ENCODE measurements at places on chromosomes 3 and 15.

DNA sequence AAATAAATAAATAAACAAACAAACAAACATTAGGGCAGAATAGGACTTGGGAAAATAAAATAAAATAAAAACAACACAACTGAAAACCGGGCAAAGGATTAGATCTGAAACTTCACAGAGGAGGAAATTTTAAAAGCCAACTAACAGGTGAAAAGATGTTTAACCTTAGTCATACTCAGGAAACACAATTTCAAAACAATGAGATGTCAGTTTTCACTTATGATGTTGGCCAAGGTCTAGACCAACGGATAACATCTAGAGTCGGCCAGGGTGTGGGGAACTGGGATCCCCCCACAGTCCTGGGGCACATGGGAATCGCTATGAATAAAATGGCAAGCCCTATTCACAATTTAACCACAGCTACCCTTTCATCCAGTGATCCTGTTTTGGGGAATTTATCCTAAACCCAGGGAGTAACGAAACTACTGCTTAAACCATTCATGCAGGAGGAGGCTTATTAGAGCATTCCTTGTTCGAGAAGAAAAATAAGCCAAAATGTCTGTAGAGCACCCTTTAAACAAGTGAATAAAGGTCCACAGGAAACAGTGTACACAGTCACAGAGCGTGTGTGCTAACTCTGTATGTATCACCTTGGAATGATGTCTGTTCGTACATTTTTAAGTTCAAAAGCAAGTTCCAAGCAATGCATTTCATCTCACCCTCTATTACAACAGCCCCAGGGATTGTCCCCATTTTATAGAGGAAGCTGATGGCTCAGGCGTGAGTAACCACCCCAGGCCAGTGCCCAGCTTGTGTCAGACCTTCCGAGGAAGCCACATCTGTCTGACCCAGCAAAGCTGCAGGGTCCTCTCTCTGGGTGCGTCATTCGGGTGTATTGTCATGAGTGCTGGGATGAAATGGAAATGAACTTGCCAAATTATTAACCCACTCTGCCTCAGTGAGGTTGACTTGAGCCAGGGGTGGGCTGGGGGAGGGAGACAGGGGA lies 6.3 kb upstream of the ANPEP start:
- DNase-seq: no peak

GRCh38 chr3:67362686-67363085 lies 291.7 kb downstream of the SUCLG2 start:
- no peak for DNase-seq

DNA sequence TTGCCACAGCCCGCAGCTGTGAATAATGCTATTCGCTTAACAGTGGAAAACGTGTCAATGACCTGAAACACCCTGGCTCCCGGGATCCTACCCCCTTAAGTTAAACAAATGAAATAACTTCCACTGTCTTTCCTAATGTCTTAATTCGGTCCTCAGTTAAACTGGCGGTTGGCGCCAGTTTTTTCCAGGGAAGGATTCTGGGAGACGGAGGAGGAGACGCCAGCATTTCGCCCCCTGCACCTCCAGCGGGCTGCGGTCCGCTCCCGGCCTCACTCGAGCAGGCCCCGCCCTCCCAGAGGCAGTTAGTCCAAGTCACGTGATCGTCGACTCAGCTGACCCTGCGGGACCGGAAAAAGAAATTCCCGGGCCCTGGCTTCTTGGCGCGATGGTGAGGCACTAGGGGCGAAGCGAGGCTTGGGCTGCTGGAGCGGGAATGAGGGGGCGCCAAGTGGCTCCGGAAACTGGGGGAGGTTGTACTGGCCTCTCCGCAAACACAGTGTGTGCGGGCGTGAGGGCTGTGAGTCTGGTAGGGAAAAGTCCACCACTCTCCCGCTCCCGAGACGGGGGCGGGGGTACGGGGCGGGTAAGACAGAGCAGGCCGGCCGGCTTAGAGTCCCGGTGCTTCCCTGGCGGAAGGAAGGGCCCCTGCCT lies at the start of gene COMMD4:
COMMD4 (plus strand) TSS at position 359 of the 651 bp plus-strand sequence; CDS start at position 386, 27 bp downstream.
- no peak for DNase-seq

GRCh38 chr15:60869851-60870250 lies 359.3 kb downstream of the RORA start:
- DNase-seq: no peak

- no peak for DNase-seq
Measured at GRCh38 chr3:186810336-186810996, 4.2 kb upstream of the RFC4 start.

- no peak for DNase-seq
Measured at GRCh38 chr15:100230784-100231183, 111.0 kb downstream of the ADAMTS17 start.

- no peak for DNase-seq
Measured at GRCh38 chr15:83396101-83396500, 51.0 kb upstream of the SH3GL3 start.

- DNase-seq: no peak
Measured at GRCh38 chr3:105836533-105836932, 32.3 kb downstream of the CBLB start.

GRCh38 chr3:178705925-178706324 lies 169.7 kb downstream of the KCNMB2 start:
- no peak for DNase-seq

- no peak for DNase-seq
Measured at GRCh38 chr15:90987561-90988141, 6.7 kb downstream of the PRC1 start.

GRCh38 chr3:100160521-100160920 lies 46.2 kb upstream of the FILIP1L start:
- DNase-seq: no peak

- DNase-seq: no peak
Measured at GRCh38 chr3:174216946-174217718, 642.0 kb upstream of the NAALADL2 start.

- DNase-seq: no peak
Measured at GRCh38 chr3:185549651-185550111, 2.7 kb downstream of the LIPH start.

DNA sequence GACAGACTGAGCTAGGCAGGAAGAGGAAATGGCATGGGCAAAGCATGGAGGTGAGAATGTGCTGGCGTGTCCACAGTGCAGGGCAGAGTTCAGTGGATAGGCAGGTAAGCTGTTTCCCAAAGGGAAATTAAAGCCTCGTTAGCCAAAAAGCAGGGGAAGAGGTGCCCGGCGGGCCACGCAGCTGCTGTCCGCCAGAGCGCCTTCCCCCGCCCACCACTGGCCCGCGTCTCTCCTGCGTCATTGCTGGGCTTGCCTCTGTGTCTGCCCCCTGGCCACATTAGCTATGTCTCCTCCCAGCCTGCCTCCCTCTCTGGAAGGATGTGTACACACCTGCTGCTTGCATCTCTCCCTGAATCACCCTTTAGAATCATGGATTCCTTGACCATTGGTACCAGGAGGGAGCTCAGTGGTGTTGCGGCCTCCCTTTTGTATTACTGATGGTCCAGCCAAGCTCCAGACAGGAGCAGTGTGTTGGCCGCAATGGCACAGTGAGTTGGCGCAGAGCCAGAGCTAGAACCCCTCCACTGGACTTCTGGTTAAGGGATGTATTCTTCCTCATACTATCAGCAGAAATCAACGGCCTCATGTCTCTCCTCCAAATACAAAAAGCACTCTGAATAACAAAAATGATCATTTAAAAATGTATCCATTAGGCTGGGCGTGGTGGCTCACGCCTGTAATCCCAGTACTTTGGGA lies 26.6 kb downstream of the SLC28A1 start:
- no peak for DNase-seq

DNA sequence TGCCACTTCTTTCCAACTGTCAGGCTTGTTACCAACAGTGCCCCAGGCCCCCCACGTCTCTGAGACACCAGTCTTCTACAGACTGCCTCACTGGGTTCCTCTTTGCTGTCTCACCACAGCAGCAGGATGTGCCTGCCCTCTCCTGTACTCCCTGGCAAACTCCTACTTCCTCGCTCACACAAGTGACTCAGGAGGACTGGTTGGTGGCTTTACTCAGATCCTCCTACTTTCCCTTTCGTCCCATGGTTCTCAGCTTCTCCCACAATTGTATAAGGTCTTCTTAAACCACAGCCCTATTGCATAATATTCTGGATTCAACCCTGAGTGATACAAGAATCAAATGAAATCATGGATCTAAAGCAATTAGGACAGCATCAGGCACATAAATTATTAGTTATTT lies 246.6 kb upstream of the PROK2 start:
- DNase-seq: no peak

GRCh38 chr3:23219117-23219516 lies 16.0 kb downstream of the UBE2E2 start:
- DNase-seq: no peak
